ENCODE measurements at places on chromosomes 3 and 15. TPM values are rescaled to one million over a fixed set of nuclear protein-coding genes. Genes with fewer than 3 reads are reported as not detected.

The TEX55 gene
- total RNA-seq: not detected

The SCAANT1 gene
- total RNA-seq: not detected

The SLC51A gene
- not detected for total RNA-seq

The PRSS50 gene
- total RNA-seq: not detected

The HYAL1 gene
- total RNA-seq: 0.35 TPM

The ANKRD34C gene
- not detected for total RNA-seq

The FGF7 gene
- total RNA-seq: not detected

The RBP2 gene
- not detected for total RNA-seq

The PLD1 gene
- 4.1 TPM for total RNA-seq

The MFGE8 gene
- 51.1 TPM for total RNA-seq

The CYP8B1 gene
- not detected for total RNA-seq

The ARNT2 gene
- total RNA-seq: not detected

The ZIC1 gene
- not detected for total RNA-seq

The CHL1 gene
- total RNA-seq: not detected

The CPN2 gene
- total RNA-seq: not detected

The CD86 gene
- total RNA-seq: 21.6 TPM

The MUC13 gene
- total RNA-seq: not detected

The HOMER2 gene
- total RNA-seq: 20.0 TPM
